HEK293T (cell line): ENCODE measurements at places on chromosomes 7 and 10.

DNA sequence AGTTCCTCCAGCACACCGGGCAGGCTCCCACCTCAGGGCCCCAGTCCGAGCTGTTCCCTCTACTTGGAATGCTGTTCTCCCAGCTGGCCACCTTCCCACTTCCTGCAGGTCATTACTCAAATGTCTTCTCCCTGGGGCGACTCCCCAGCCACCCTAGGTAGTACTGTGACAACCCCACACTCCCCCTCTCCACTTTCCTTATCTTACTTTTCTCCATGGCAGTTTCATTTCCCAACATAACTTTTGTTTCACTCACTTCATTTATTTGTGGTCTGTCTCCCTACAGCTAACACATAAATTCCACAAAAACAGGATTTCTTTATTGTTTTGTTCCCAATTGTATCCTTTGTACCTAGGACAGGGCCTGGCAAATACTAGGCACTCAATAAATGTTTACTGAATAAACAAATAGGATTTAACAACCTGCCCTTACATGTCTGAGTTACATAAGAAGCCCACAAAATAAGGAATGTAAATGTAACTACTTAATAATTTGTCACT, 76.5 kb downstream of the JAZF1 start:
- DNase-seq, result no peak

GRCh38 chr10:126749015-126749655, 78.6 kb upstream of the C10orf90 start:
- DNase-seq, result peak; percentile 76

DNA sequence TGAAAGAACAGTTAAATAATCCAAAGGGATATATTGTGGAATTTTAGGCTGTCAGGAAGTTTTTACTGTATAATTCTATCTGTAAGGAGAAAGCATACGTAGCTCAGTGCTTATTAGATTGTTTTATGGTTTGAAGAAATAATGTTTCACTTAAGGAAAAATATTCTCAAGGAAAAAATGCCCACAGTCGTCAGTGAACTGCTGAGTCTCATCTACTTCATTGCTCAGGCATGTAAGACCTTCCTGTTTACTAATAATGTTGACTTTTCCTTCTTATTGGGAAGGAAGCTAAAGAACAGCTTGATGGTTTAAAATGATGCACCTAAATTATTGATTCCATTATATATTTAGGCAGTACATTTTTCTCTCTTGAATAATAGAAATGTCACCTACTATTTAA, 304.2 kb downstream of the SDK1 start:
- no peak for DNase-seq

GRCh38 chr7:91249506-91250233, 14.6 kb upstream of the FZD1 start:
- DNase-seq, result no peak

DNA sequence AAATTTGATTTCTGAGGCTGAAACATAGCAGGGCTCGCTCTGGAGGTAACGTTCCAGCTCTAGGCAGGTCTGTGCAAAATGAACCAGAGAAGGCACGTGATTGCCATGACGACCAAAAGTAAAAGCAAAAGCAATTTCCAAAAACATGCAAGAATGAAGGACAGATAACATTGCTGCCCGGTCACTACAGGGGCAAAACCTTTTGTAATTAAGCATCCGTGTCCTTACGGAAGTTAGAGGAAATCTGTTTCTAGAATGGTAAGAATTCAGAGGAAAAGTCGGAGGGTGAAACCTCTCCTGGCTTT, 2.9 kb downstream of the KLF6 start:
- no peak for DNase-seq

DNA sequence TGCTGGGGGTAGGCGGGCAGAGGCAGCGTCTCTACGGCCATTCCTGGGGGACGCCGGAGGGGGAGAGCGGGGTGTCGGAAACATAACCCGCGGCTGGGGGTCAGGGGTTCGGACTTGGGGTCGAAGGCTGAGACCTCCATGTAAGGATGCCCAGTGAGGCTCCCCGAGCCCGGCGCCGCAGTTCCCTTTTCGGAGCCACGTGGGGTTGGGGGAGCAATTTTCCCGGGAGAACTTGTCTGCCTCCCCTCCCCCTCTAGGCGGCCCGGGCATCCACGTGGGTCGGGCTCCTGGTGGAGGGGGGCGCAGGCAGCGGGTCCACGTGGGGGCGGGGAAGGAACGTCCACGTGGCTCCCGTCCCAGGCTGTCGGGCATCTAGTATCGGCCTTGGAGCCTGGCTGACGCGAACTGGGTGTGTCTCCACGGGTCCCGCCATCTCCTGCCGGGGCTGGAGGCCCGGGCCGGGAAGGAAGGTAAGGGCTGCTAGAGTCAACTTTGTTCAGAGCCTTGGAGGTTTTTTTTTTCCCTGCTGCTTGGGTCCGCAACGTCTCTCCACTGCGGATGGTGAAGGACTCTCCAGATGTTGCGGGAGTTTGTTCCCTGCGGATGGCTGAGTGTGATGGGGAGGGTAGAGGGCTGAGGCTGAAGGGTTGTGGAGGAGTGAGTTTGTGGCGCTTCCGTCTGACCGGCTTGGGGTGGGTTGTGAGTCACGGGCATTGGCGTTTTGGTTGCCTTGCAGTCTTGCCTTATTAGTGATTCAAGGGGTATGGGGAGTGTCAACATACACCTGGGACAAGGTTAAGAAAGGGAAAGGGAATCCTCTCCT, 744 bp downstream of the PPRC1 start:
- DNase-seq, result peak; percentile 81

- no peak for DNase-seq
Observed at GRCh38 chr10:77062381-77062780, 575.2 kb downstream of the KCNMA1 start.

- DNase-seq, result no peak
Observed at GRCh38 chr10:6978187-6978627, 398.1 kb upstream of the PRKCQ start.

DNA sequence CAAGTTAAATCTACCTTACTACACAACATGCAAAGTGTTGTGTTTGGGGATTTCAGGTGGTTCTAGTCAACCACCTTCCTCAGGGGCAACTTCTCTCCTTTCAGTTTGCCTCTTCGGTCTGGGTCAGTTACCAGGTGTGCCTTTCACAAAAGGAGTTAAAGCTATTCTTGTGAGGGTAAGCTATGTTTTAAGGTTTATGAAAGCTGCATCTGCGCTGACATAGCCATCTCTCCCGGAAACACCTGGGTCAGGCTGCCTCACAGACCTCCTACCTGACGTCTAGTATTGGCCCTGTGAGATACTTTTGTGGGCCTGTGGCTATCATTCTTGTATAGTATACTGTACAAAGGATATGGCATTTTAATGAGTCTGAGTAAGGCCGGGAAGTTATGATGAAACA, 67.7 kb upstream of the ITGA8 start:
- no peak for DNase-seq

DNA sequence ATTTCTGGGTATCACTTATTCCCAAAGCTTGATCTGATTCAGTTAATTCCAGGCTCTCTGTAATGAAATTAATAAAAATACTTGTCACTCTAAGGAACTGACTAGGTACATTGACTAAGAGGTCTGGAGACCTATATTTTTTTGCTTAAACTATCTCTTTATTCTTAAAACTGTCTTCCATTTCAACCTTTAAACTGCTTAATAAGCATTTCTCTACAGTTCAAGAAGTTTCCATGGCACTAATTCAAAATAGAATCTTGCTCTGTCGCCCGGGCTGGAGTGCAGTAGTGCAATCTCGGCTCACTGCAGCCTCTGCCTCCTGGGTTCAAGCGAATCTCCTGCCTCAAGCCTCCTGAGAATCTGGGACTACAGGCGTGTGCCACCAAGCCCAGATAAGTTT, 117.4 kb downstream of the MTPAP start:
- DNase-seq, result no peak

DNA sequence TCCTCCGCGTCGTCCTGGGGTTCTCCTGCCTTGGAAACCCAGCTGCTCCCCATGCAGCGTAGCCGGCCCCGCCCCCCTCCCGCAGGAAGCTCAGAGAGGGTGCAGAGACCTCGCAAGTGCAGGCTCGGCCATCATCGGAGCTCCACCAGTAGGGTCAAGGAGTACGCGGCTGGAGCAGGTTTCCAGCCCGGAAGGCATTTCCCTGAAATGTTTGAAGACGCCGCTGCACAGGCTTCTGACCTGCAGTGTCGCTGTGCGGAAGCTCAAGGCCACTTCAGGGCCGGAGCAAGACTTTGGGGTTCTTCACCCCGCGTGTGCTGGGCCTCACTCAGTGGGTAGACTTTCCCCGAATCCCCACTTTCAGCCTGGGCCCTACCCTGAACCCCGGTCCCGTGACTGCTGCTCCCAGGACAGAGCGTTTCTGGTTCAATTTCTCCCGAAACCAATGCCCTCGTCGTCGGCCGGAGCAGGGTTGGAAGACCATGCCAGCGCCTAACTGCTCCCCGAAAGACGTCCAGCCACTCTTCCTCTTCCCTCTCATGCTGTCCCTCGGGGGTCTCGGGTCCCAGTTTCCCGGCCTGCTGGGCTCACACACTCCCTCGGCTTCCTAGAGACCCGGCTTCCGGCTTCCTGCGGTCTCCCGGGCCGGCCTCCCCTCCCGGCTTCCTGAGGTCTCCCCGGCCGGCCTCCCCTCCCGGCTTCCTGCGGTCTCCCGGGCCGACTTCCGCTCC, 52.1 kb downstream of the INSIG1 start:
- DNase-seq, result no peak

- no peak for DNase-seq
Observed at GRCh38 chr7:19113855-19114550, 3.4 kb downstream of the TWIST1 start.

- DNase-seq, result no peak
Observed at GRCh38 chr7:138435231-138435919, 24.7 kb upstream of the TRIM24 start.

- no peak for DNase-seq
Observed at GRCh38 chr7:23912065-23912464, 202.0 kb downstream of the STK31 start.

GRCh38 chr10:91587710-91588638, 44.9 kb downstream of the PPP1R3C start:
- no peak for DNase-seq

- DNase-seq, result no peak
Observed at GRCh38 chr10:504806-505205, 184.7 kb downstream of the DIP2C start.

DNA sequence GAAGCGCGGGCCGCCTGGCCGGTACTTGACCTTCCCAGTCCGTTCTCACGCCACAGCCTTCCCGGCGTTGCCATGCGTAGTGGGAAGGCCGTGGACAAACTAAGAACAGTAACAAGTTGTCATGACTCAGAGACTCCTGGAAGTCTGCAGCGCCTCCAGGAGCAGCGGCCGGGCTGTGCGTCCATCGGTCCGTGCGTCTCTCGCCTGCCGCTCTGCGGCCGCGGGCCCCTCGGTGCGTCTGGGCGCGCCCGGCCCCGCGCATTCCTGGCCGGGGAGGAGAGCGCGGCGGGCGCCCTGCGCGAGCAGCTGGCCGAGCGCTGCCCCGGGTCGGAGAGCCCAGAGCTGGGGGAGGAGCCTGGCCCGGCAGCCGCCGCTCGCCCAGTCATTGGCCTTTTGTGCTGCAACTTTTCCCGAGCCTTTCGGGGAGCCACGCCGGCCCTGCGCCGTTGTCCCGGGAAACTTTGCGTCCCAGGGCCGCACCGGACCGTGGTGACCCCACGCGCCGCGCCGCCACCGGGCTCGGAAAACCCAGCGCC, 123.7 kb downstream of the TACC2 start:
- peak; percentile 82 for DNase-seq

- no peak for DNase-seq
Observed at GRCh38 chr7:5437987-5438386, 14.4 kb upstream of the TNRC18 start.

DNA sequence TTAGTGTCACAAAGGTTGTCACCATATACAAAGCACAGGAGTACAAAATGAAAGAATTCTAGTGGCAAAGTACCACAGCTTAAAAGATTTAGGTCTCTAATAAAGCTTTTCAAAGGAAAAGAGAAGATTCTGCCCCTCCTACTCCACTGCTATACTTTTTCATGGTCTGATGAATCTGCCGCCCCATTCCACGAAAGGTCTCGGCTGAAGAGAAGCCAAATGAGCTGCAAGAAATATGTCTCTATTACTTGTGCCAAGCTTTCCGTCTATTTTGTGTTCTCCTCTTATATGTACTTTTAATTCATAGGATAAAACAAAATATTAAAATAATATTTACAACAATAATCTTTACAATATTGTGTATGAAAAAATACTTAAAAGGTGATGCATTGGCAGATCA, 222.6 kb downstream of the ANK3 start:
- no peak for DNase-seq

DNA sequence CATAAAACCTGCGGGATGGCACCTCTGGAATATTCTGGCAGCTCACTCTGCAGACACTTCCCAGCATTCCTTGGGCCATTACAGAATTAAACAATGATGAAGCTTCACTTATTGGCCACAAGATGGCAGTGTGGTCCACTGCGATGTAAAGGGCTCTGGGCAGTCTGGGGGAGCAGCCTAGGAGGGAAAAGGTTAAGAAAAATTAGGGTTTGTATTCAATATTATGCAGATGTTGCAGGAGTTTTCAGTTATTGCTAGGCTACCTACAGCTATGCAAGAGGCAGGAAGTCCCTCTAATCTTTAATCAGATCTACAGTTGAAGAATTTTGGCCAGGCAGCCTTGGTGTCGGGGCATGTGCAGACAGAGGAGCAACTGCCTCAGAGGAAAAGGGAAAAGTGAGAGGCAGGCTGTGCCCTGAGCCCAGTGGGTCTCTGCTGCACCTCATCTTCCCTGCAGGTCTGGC, 233.2 kb upstream of the PRSS1 start:
- peak; percentile 65 for DNase-seq

- DNase-seq, result no peak
Observed at GRCh38 chr10:84366041-84366440, 37.7 kb downstream of the CCSER2 start.

DNA sequence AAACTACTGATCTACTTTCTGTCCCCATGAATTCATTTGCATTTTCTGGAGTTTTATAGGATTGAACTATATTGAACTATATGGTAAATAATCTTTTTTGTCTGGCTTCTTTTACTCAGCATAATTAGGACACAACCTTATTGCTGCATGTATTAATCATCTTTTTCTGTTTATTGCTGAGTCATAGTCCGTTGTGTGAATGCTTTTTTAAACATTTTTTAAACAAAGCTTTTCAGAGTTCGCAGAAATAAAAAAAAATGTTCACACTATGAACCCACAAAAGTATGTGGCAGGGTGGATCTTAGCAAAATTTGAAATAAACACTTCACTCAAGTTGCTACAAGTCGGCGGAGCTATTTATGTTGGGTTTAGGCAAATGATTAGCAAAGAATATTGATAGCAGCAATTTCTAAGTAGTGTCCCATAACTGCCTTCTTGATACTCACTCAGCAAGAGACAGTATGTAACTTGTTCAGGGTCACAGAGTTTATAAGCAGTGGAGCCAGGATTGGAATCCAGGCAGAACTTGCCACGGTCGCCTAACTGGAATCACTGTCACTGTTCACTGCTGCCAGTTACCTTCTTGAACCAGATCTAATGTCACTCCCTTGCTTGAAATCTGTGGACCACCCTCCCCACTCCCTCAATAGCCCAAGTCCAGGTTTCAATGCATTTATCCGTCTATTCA, 5.6 kb downstream of the CH25H start:
- no peak for DNase-seq

GRCh38 chr10:133038036-133038823, 49.5 kb upstream of the ADGRA1 start:
- DNase-seq, result no peak
